ENCODE measurements at places on chromosomes 11 and 22.

GRCh38 chr22:50167689-50168489 lies 2.6 kb upstream of the PANX2 start:
- no peak for DNase-seq

- DNase-seq: no peak
These were observed 52.5 kb upstream of the A4GALT start for GRCh38 chr22:42773167-42773566.

GRCh38 chr11:116231543-116231942 lies 541.2 kb downstream of the BUD13 start:
- no peak for DNase-seq

DNA sequence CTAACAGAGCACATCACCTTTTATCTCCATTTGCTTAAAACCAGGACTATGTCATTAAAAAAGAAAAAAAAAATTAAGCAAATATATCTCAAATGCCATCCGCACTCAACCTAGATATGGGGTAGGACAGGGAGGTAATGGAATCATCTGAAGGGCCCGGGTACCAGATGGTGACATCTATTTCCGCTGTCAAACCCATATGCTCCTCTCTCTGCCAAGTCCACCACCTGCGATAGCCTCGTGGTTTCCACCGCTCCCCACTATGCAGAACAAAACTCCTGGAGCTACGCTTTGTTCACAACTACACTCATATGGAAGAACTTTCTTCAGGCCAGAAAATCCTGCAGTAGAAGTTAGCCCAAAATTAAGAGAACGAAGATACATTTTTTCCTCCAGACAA lies 31.4 kb downstream of the FEZ1 start:
- DNase-seq: no peak

- no peak for DNase-seq
These were observed 321.1 kb downstream of the TENM4 start for GRCh38 chr11:79119491-79120284.

GRCh38 chr11:43756575-43756974 lies 76.0 kb downstream of the HSD17B12 start:
- no peak for DNase-seq

- no peak for DNase-seq
These were observed 1.3 kb upstream of the ZDHHC8 start for GRCh38 chr22:20130319-20130718.

DNA sequence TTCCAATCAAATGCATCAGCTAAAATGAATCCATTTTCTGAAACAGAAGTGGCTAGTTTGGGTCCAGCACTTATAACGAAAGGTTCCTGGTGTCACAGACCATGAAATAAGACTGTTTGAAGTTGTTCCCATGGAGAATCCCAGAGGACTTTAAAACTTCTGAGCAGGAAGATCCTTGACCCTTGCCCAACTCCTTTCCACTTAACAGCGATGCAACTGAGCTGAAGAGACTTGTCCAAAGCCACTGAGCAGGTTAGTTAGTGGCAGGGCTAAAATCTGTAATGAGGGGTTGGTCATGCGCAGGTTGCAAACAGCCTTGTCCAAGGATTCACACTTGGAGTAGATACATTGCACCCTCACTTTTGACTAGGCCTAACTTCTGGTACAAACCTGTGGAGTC lies 1.3 kb downstream of the RAB38 start:
- DNase-seq: no peak

GRCh38 chr11:61528114-61528513 lies 19.6 kb downstream of the LRRC10B start:
- no peak for DNase-seq

GRCh38 chr11:92841719-92842118 lies 127.7 kb upstream of the MTNR1B start:
- no peak for DNase-seq

DNA sequence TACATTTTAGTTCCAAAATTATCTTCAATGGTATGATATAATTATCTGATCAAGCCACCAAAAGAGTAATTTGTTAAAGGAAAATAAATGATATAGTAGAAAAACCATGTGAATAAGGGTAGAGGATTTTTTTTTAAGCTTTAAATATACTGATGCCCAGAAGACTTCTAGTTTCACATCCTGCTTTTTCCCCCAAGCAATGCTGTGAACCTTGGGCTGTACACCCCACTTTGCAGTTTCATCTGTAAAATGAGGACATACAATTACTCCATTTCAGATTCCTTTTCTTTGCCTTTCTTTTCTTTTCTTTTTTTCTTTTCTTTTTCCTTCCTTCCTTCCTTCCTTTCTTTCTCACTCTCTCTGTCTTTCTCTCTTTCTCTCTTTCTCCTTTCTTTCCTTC lies 1125.4 kb downstream of the DLG2 start:
- DNase-seq: no peak

DNA sequence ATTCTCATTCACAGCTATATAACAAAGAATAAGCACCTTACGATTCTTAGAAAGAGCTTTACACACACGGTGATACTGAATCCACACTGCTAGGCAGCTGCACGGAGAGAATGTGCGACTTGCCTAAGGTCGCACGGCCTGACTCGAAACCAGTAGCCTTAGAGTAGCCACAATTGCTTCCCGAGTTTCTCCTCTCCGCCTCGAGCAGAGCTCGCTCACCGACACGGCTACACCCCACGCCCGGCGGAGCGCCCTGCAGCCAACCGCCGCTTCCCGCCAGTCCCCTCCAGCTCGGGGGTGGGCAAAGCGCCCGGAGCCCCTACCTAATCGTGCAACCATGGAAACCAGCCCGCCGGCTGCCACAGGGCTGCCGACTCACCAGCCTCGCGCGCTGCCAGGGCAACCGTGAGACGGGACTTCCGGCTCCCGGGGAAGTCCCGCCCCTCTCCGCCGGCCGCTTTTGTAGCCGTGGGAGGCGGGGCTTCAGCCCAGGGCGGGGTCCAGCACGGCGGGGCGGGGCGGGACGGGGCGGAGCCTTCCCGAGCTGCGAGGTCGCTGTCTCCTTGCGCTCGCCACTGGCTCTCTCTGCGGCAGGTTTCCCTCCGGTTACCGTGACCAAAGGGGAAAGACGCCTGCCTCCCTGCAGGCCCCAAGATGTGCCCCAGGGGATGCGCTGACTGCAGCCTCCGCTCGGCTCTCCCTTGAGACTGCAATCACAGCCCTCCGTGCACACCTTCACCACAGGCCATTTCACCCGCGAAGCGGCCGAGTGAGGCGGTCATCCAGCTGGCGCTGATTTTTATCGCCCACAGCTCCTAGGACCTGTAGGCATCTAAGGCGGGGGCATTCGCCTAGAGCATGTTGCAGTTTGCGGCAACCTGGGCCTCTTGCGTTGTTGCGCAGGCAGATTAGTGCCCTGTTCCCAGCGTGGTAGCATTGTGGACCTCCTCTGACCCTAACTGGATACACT lies 1.1 kb downstream of the BSCL2 start:
- peak; percentile 93 for DNase-seq

GRCh38 chr11:120044011-120044675 lies 93.8 kb downstream of the TRIM29 start:
- DNase-seq: no peak

DNA sequence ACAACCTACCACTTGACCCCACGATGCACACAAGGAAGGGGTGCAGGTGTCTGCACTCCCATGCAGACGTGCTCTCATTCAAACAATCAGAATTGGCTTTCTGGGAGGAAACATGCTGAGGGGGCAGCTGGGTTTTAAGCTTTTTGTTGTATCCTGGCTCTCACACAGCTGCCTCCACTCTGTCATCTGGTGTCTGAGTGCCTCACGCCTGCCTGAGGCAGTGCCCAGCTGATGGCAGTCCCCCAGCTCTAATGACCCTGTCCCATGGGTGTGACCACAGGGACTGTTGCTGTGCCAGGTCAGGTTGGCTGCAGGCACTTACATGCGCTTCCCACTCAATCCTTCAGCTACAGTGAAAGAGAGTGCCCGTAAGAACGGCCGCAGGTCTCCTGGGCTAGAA lies 53.7 kb downstream of the ARFGAP3 start:
- DNase-seq: no peak

All from activated T-cell treated with anti-CD3 and anti-CD28 coated beads, Interleukin-2, amount 50 U/mL, for 48 hours (primary cell).